HEK293T (cell line): ENCODE measurements at places on chromosomes 1 and 21.

- no peak for DNase-seq
These were observed 46.8 kb downstream of the PRAMEF20 start for GRCh38 chr1:13456904-13457532.

DNA sequence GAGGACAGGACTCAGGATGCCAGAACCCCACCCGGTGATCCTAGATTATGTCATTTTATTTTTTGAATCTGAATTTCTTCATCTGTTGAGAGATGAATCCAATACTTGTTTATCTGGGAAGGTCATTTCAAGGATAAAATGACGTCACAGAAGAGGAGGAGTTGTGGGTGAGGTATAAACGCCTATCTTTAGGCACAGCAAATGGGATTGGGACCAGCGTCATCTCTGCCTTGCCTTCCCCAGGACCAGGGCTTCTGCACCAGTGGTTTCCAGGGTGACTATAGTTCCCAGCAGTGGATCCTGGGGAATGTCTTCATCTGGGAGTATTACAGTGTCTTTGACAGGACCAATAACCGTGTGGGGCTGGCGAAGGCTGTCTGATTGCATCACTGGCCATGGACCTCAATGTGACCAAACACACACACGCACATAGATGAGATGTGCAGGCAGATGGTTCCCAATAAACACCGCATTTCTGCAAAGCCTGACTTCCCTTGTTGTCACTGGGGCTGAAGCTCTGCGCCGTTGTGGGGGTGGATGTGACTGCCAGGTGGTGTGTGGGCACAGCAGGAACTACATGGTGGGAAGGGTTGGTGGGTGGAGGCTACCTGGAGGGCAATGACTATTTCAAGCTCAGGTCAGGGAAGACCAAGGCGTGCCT, 28.1 kb downstream of the KCNA10 start:
- DNase-seq: no peak

- DNase-seq: no peak
These were observed 38.6 kb upstream of the POFUT2 start for GRCh38 chr21:45326169-45326851.

- peak; percentile 62 for DNase-seq
These were observed 13.9 kb downstream of the DDX20 start for GRCh38 chr1:111769517-111770146.
